ENCODE measurements at places on chromosomes 1 and 21. TPM values are rescaled to one million over a fixed set of nuclear protein-coding genes. Genes with fewer than 3 reads are reported as not detected.

UTP11 gene
- total RNA-seq, result 28.6 TPM

- DNase-seq, result no peak
These were observed 17.9 kb upstream of the PTCH2 start for GRCh38 chr1:44860891-44861425.

- no peak for DNase-seq
These were observed 129.6 kb downstream of the RYR2 start for GRCh38 chr1:237171454-237172117.

GRCh38 chr1:198185759-198186158 lies 29.0 kb downstream of the NEK7 start:
- no peak for DNase-seq
